ENCODE measurements at places on chromosomes 12 and 14.

DNA sequence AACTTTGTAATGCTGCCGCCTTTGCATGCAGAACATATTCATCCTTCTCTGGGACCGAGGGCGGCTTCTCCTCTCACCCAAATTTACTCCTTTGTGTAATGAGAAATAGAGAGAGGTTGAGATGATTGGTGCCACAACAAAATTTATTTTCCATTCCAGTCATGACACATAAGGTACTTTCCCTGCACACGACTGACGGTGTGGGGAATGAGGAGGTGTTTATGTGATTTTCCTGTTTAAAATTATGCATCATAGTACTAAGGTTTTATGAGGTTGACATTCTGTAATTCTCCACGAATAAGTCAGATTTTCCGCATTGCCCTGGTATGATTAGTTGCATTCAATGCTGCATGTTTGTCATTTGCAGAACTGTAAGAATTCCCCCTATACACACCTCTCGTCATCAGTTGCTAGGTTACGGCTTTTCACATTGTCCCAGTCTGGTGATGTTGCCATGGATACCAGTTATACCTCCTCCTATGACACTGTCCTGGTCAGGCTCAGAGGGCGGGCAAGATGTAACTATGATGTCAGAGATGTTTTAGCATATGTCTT, 23.1 kb downstream of the BICDL1 start:
- no peak for DNase-seq

DNA sequence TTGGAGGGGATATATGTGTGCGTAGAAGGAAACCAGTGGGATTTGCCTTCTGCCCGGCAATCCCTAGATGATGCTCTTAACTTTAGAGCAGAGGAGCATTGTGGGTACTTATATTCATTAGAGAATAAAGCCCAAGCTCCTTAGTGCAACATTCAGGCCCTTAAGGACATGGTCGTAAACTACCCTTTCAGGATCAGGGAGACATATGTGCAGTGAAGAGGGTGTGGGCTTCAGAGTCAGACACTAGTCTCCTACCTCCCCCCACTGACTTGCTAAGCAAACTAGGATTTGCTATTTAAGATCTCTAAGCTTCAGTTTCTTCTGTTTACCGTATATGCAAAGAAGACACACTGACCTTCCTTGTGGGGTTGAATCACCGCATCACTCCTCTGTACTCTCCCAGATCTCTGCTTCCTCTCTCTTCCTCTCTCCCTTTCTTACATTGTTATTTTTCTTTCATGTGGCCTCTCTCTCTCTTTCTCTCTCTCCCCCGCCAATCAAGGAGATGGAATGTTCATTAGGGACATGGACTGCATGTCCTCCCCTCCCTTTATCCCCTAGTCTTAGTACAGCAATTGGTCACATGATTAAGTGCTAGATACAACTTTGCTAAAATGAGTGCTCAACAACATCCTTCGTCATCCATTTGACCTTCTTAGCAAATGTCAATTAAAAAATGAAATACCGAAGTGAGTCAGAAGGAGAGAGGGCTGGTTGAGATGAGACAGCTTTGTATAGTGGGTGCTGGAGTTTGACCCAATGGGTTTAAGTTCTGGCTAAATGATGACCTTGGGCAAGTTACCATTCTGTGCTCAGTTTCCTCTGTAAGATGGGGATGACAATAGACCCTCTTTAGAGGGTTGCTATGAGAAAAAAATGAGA, 91.7 kb downstream of the TMX1 start:
- DNase-seq, result no peak

DNA sequence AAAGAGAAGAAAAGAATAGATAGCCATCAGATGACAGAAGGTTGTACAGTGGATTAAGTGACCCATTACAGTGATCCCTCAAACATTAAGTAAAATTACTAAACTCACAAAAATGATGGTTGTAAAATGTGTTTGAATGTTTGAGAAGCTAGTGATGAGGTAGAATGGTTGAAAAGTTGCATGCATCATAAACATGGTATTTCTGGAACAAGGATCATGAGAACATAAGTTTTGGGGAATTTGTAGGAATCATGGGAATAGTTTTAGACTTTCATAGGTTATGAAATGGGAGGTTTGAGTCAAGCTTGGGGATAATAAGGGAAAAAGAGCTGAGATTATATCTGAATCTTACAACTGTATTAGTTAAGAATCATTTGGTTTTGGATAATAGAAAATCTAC, 34.1 kb upstream of the NEDD1 start:
- no peak for DNase-seq

DNA sequence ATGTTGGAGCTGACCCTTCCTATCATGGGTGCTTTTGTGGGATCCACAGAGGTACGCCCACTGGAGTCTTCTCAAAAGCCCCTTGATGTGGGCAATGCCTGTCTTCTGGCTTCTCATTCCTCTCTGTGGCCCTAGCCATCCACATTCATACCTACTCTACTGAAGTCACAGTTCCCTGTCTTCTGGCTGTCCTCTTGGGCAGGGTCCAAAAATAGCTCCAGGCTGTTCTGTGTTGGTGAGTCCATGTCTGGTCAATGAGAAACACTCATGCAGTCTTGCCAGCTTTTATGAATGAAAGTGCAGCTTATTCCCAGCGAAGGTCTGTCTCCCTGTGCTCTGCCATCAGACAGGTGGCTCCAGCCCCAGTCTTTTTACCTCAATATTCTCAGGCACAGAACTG, 135.9 kb upstream of the MDM1 start:
- no peak for DNase-seq

- DNase-seq, result no peak
Observed at GRCh38 chr12:82225871-82226270, 132.3 kb downstream of the CCDC59 start.
